ENCODE measurements at places on chromosomes 12 and 14.

GRCh38 chr14:56422703-56423213 is 156.8 kb upstream of the TMEM260 start:
- H3K36me3 ChIP-seq, result no peaks in the 10 kb centered on the region
- H3K27me3 ChIP-seq, result no peaks in the 10 kb centered on the region
- no peak overlapping the region for H3K27ac ChIP-seq
- DNase-seq, result no peak
- H3K4me1 ChIP-seq, result peaks cover 21% of the 10 kb centered on the region
- no peak overlapping the region for H3K4me3 ChIP-seq

- H3K4me1 ChIP-seq, result peaks cover 72% of the 10 kb centered on the region
- H3K36me3 ChIP-seq, result no peaks in the 10 kb centered on the region
- no peaks in the 10 kb centered on the region for H3K27me3 ChIP-seq
- no peak for DNase-seq
- peak overlapping the region; percentile 47 for H3K4me3 ChIP-seq
- H3K27ac ChIP-seq, result peak overlapping the region; percentile 34
Measured at GRCh38 chr12:113220593-113221180, 577 bp upstream of the TPCN1 start.

GRCh38 chr12:123066384-123066710 is 84.5 kb downstream of the PITPNM2 start:
- H3K27ac ChIP-seq, result peak overlapping the region; percentile 91
- no peaks in the 10 kb centered on the region for H3K27me3 ChIP-seq
- H3K4me3 ChIP-seq, result no peak overlapping the region
- H3K4me1 ChIP-seq, result peaks cover 58% of the 10 kb centered on the region

DNA sequence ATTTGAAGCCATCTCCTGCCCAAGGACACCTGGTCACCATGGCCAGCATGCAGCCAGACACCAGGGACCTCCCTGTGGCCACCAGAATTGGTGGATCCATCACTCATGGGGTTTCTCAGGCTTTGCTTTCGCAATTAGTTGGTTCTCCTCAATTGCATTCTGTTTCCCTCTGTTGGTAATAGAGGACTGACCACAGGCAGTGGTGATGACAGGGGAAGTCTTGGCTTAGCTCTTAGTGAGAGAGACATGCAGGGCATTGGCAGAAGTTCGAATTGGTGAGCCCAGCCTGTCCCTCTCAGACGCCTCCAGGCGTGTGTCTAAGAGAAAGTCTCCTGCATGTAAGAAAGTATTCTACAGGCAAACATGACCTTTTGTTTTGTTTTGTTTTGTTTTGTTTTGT is 21.3 kb downstream of the HCAR2 start:
- no peaks in the 10 kb centered on the region for H3K36me3 ChIP-seq
- H3K4me1 ChIP-seq, result peaks cover 6% of the 10 kb centered on the region
- H3K27ac ChIP-seq, result no peak overlapping the region
- H3K4me3 ChIP-seq, result no peak overlapping the region

GRCh38 chr14:73753887-73754795 is 40.0 kb upstream of the PNMA1 start:
- no peaks in the 10 kb centered on the region for H3K27me3 ChIP-seq
- H3K36me3 ChIP-seq, result no peaks in the 10 kb centered on the region
- DNase-seq, result no peak

GRCh38 chr14:101585211-101585610 is 23.9 kb downstream of the DIO3 start:
- no peak for DNase-seq
- H3K27me3 ChIP-seq, result no peaks in the 10 kb centered on the region
- no peaks in the 10 kb centered on the region for H3K36me3 ChIP-seq
- H3K4me1 ChIP-seq, result no peaks in the 10 kb centered on the region

DNA sequence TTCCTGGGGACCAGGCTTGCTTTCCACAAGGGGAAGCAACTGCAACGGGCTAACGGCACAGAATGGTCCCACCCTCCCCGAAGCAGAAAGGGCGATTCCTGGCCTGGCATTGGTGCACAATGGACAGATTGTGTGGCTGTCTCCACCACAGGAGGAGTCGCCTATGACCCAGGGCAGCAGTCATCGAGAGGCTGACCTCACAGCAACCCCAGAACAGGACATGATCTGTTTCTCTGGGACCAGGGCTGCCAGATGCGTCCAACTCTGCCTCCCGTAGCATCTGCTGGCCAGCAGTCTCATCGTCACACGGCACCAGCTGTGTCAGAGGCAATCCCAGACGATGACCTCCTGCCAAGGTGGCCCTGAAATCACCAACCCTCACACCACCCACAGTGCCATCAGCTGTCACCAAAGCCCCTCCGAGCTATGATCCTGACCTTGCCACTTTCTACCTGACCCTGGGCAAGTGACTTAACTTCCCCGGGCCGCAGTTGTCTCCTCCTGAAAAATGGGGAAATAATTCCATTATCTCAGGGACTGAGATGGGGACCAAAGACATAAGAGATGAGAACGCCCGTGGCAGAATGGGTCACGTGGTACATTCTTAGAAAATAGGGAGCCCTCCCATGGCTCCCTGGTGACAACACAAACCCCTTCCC is 86.7 kb downstream of the CHGA start:
- DNase-seq, result no peak
- H3K4me1 ChIP-seq, result peaks cover 94% of the 10 kb centered on the region
- H3K27ac ChIP-seq, result peak overlapping the region; percentile 70
- H3K36me3 ChIP-seq, result no peaks in the 10 kb centered on the region
- H3K4me3 ChIP-seq, result no peak overlapping the region
- H3K27me3 ChIP-seq, result no peaks in the 10 kb centered on the region

DNA sequence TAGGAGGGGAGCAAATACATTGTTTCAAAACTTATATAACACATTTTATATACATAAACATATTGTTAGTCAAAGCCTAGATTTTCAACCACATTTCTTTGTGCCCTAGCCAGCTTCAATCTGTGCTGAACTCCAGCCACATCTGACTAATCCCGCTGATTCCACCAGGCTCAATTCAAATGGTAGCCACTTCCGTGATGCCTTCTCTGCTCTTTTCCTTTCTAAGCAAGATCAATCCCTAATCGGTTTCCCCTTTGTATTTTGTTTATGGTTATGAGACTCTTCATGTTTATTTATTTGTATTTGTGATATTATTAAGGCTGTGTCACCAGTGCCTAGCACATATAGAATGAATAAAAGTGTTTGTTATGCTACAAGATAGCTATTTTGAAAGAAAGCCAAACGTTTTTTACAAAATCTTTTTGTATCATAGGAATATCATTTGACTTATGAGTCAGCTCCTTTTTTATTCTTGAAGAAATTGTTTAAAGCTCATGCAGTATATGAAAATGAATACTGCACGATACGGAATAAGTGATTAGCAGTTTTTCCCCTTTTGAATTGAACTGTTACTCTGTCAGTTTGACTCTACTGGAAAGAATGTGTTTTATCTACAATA is 110.2 kb downstream of the PLEKHA5 start:
- no peak for DNase-seq
- no peak overlapping the region for H3K27ac ChIP-seq
- no peaks in the 10 kb centered on the region for H3K27me3 ChIP-seq
- H3K4me3 ChIP-seq, result no peak overlapping the region
- no peaks in the 10 kb centered on the region for H3K36me3 ChIP-seq

GRCh38 chr14:87992718-87993628 is at the start of gene GALC:
Gene GALC, minus strand, starts transcription at chr14:87993182. Its CDS starts 18 bp downstream, at chr14:87993164.
- no peaks in the 10 kb centered on the region for H3K27me3 ChIP-seq
- DNase-seq, result no peak
- H3K27ac ChIP-seq, result peak within 1 kb of the TSS; percentile 93

- no peak for DNase-seq
- no peak overlapping the region for H3K27ac ChIP-seq
- no peak overlapping the region for H3K4me3 ChIP-seq
- H3K36me3 ChIP-seq, result no peaks in the 10 kb centered on the region
- peaks cover 29% of the 10 kb centered on the region for H3K4me1 ChIP-seq
- H3K27me3 ChIP-seq, result no peaks in the 10 kb centered on the region
Measured at GRCh38 chr12:131965073-131965472, 15.3 kb downstream of the EP400 start.

DNA sequence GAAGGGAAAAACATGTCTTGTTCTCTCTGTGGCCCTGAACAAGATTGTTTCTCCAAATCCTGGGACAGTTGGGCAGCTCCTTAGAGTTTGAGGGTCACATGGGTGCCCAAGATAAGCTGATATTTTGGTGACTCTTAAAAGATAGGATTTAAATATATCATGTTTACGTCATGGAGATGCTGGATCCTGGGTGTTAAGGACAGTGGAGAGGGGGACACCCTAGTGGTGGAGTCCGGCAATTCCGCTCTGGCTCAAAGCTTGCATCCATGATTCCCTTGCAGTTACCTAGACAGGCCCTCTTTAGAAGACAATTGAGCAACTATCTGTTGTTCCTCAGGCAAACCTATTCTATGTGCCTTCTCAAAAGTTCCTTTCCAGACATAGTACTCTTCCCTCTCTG is 101.8 kb downstream of the CMKLR1 start:
- DNase-seq, result no peak
- no peaks in the 10 kb centered on the region for H3K27me3 ChIP-seq
- H3K36me3 ChIP-seq, result no peaks in the 10 kb centered on the region

DNA sequence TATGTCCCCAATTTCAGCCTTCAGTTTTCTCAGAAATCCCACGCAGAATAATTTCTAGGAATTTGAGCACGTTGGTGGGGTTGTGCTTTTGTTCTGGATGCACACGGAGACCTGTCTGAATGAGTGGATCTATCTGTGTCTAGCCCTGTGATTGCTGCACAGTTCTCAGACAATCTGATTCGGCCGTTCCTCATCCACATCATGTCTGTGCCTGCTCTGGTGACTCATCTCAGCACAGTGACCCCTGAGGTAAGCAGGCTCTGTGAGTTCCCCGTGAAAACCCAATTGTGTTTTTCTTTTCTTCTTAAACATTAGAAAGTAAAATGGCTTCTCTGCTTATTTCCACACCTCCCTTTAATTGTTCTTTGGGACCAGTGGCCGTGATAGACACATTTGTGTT is 20.2 kb downstream of the UBE3B start:
- H3K27me3 ChIP-seq, result no peaks in the 10 kb centered on the region
- no peak overlapping the region for H3K4me3 ChIP-seq
- no peak for DNase-seq
- H3K36me3 ChIP-seq, result peaks cover 75% of the 10 kb centered on the region
- no peaks in the 10 kb centered on the region for H3K4me1 ChIP-seq

DNA sequence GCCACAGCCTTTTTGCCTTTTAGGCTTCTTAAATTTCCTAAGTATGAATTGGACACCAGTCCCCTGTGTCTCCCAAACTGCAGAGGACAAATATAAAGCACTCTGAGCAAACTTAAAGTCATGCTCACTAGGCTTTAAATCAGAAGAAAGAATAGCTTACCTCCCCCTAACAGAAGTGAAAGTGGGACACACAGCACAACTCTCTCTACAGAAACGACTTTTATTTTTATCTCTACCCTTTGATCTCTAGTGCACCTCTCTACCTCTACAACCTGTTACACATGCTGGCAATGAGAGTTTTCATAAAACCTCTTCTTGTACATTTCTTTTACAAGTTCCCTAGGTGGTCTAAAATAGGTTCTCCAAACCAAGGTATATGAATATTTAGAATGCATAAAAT is 19.7 kb downstream of the IAPP start:
- no peaks in the 10 kb centered on the region for H3K36me3 ChIP-seq
- no peak overlapping the region for H3K4me3 ChIP-seq
- no peak for DNase-seq
- H3K27ac ChIP-seq, result no peak overlapping the region
- no peaks in the 10 kb centered on the region for H3K27me3 ChIP-seq
- H3K4me1 ChIP-seq, result no peaks in the 10 kb centered on the region

GRCh38 chr12:109479761-109480160 is 2.3 kb downstream of the UBE3B start:
- peaks cover 41% of the 10 kb centered on the region for H3K4me1 ChIP-seq
- DNase-seq, result no peak
- no peaks in the 10 kb centered on the region for H3K27me3 ChIP-seq
- no peak overlapping the region for H3K4me3 ChIP-seq
- H3K36me3 ChIP-seq, result no peaks in the 10 kb centered on the region

GRCh38 chr14:24122898-24123297 is 7.6 kb upstream of the FITM1 start:
- H3K4me3 ChIP-seq, result no peak overlapping the region
- H3K36me3 ChIP-seq, result peaks cover 51% of the 10 kb centered on the region
- H3K27ac ChIP-seq, result no peak overlapping the region
- H3K27me3 ChIP-seq, result no peaks in the 10 kb centered on the region
- no peak for DNase-seq
- H3K4me1 ChIP-seq, result no peaks in the 10 kb centered on the region

DNA sequence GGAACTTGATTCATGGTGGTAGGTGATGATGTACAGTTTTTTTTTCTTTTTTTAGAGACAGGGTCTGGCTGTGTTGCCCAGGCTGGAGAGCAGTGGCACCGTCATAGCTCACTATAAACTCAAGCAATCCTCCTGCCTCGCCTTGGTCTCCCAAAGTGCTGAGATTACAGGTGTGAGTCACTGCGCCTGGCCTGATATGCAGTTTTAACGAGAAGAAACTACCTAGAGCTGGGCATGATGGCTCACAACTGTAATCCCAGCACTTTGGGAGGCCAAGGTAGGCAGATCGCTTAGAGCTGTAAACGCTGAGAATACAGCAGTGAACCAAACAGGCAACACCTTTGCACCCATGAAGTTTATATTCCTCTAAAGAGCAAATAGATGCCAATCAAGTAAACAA is 13.0 kb upstream of the VPS37B start:
- no peak overlapping the region for H3K4me3 ChIP-seq
- no peaks in the 10 kb centered on the region for H3K4me1 ChIP-seq
- no peak overlapping the region for H3K27ac ChIP-seq
- H3K36me3 ChIP-seq, result no peaks in the 10 kb centered on the region

DNA sequence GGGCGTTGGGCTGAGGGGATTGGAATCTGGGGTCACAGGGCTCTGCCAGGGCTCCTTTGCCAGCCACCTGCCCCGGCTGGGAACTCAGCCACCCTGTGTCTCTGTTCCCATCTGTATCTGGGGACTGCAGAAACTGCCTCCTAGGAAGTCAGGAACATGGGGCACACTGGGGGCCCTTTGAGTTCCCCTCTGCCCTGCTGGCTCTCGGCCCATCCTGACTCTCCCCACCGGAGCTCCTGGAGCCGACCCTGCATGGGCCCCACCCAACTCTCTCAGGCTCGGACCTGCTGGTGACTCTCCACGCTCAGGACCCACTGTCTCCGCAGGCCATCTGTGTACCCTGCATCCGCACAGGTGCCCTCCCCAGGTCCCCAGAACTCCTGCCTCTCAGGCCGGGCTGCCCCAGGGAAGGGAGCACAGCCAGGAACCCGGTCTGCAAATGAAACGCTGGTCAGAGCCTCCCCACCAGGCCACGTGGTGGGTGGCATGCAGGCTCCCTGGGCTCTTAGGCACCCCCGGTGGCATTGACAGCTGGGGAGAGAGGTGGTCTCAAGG is 82.8 kb downstream of the KIF26A start:
- peaks cover 4% of the 10 kb centered on the region for H3K27me3 ChIP-seq
- H3K4me1 ChIP-seq, result peaks cover 4% of the 10 kb centered on the region
- DNase-seq, result no peak
- H3K27ac ChIP-seq, result no peak overlapping the region
- H3K36me3 ChIP-seq, result no peaks in the 10 kb centered on the region

- H3K36me3 ChIP-seq, result no peaks in the 10 kb centered on the region
- H3K4me1 ChIP-seq, result no peaks in the 10 kb centered on the region
- no peak for DNase-seq
- no peaks in the 10 kb centered on the region for H3K27me3 ChIP-seq
- no peak overlapping the region for H3K27ac ChIP-seq
- no peak overlapping the region for H3K4me3 ChIP-seq
Measured at GRCh38 chr12:1841586-1842182, 21.3 kb downstream of the LRTM2 start.
